NCI-H1105 treated with DMSO at 0.1 percent for 48 hours (cell line): ENCODE measurements at places on chromosomes 6 and 20.

- DNase-seq: no peak
These were observed 114.2 kb upstream of the MTHFD1L start for GRCh38 chr6:150751296-150751695.

DNA sequence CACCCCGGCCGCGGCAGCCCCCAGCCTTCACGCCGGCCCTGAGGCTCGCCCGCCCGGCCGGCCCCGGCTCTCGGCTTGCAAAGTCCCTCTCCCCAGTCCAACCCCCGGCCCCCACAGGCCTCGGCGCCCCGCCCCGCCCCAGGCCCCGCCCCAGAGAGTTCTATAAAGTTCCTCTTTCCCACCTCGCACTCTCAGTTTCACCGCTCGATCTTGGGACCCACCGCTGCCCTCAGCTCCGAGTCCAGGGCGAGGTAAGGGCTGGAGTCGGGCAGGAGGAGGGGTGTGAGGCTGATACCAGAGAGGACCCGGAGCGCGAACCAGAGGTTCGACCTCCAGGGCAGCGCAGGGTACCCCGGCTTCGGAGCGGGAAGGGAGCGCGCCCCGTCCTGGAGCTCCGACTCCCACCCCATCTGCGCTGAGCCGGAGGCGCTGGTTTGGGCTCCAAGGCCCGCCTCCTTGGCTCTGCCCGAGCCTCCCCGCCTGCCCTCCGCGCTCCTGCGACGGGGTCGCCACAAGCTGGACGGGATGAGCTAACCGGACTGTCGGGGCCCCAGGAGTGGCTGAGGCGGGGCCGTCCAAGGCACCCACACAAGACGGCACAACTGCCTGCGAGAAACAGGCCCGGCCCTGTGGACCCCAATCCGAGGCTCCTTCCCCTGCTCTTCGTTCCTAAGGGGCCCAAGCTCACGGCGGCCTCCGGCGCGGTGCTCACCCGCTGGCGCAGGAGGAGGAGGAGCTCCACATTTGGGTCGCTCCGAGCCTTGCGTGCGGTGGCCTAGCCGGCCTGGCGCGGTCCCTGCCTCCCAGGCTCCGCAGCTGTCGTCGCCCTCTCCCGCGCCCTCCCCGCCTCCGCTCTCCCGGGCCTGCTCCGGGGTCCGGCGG lies at the start of gene IRF4:
Gene IRF4 (plus strand): TSS at position 194 of the 882 bp plus-strand sequence. CDS start 1,401 bp downstream, outside the sequence.
- DNase-seq: no peak

GRCh38 chr6:34922177-34922663 lies 33.2 kb downstream of the ANKS1A start:
- no peak for DNase-seq

GRCh38 chr6:108671175-108671574 lies 110.5 kb downstream of the FOXO3 start:
- DNase-seq: no peak

- DNase-seq: no peak
These were observed 11.6 kb upstream of the KCNG1 start for GRCh38 chr20:51034476-51034875.

GRCh38 chr20:58702859-58703648 lies 10.5 kb downstream of the NPEPL1 start:
- DNase-seq: no peak

GRCh38 chr6:53834132-53834531 lies 39.3 kb downstream of the LRRC1 start:
- DNase-seq: no peak

DNA sequence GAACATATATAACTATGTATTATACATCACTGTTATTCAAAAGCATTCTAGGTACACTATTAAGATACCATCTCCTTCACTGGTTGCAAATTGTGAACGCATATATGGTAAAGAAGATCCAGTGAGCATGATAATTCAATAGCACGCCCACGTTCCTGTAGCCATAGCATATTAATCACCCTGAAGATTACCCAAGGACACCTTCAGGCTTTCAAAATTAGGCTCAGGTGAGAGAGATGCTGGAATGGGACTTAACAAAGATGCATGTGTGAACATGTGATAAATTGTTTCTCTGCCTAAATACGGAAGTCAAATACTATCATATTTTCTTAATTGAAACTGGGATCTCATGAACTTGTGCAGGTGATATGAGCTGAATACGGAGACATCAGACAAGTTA lies 303.5 kb downstream of the PTPRK start:
- DNase-seq: no peak

GRCh38 chr20:39534846-39535245 lies 572.7 kb downstream of the DHX35 start:
- DNase-seq: no peak
